ENCODE measurements at places on chromosomes 1 and 21. TPM values are rescaled to one million over a fixed set of nuclear protein-coding genes. Genes with fewer than 3 reads are reported as not detected.

- no peak for DNase-seq
These were observed 49.7 kb downstream of the PROX1 start for GRCh38 chr1:214037468-214037867.

DNA sequence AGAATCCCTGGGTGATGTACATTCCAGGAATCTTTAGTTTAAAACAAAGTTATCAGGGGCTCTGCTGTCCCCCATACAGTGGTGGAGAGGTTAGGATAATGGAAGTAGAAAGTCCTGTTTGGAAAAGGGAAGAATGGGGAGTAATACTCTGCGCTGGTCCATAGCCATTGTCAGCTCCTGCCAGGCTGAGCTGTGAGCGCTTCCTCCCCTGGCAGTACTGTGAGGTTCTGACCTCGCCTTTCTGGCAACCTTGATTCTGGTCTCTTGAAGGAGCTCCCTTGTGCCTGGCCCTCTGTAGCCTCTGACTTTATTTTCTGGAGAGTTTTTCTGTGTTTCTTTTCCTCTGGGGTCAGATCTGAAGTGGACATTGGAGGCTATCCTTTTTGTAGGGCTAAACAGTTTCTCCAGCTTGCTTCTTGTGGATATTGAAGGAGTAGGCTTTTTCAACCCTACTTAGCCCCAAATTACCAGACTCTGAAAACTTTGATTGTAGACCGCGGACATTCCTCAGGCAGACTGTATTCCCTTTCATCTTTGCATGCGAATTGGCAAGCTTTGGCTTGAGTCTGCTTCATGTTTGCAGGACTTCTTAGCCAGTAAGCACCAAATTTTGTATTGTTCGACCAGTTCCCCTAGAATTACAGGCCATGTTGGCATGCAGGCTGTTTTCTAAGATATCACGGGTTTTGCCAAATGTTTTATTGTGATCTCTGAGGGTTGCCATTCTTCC lies 13.8 kb downstream of the UBE4B start:
- no peak for DNase-seq

The CHI3L2 gene
- 56.0 TPM for total RNA-seq

The C1orf141 gene
- not detected for total RNA-seq

The B3GALT2 gene
- 1.3 TPM for total RNA-seq

- DNase-seq = no peak
These were observed 19.3 kb downstream of the KAZN start for GRCh38 chr1:14617791-14618190.

Data from activated CD4-positive, alpha-beta T cell treated with anti-CD3 and anti-CD28 coated beads, Interleukin-2, amount 10 ng/mL, durations not matched to agents 7 days and 5 days (primary cell).